Globus pallidus (tissue), 1 donor: ENCODE measurements at places on chromosomes 6 and 20.

DNA sequence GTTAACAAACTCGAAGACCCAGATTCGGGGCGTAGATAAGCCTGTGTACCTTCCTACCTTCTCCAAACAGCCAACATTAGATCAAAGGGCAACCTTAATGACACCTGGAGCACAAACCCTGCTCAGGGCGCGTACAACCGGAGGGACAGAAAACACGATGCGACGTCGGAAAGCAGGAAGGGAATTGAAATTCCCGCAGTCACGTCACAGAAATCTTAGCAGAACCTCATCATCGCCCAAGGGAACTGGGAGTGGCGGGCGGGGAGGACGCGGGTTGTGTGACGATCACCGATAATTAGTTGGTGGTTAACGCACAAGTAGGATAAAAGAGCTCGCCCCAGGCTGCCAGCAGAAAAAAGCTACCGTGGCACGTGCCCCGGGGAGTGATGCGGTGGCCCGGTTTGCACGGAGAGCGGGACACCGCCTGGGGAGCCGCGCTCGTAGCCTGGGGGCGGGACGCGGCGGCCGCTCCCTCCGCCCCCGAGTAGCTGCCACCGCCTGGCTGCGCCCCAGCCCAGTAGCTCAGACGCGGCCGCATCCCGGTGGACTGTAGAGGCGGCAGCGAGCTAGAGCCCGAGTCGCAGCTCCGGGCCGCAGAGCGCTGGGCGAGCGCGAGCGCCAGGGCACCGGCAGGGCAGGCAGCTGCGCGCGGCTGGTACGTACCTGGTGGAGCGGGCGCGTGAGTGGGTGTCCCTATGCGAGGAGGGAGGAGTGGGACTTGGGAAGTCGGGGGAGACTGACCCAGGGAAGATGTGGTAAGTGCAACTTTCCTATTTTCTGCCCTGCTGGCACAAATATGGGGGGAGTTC is at the start of gene PKIB:
Gene PKIB, plus strand, starts transcription at position 525 of the 809 bp plus-strand sequence. CDS start 107,390 bp downstream, outside the sequence.
- DNase-seq, result peak; percentile 64

GRCh38 chr20:33896509-33896908 is 85.4 kb downstream of the CHMP4B start:
- no peak for DNase-seq

GRCh38 chr6:33017694-33018353 is 8.4 kb upstream of the HLA-DOA start:
- DNase-seq, result no peak

- no peak for DNase-seq
Measured at GRCh38 chr20:34876406-34877282, at the start of gene ACSS2. ACSS2 (plus strand) TSS chr20:34876612; CDS start chr20:34876646, 34 bp downstream.

- no peak for DNase-seq
Measured at GRCh38 chr20:20286061-20286460, 81.8 kb upstream of the INSM1 start.

- no peak for DNase-seq
Measured at GRCh38 chr20:23513164-23513563, 22.2 kb downstream of the CST8 start.

GRCh38 chr20:5297280-5298004 is 19.3 kb downstream of the PROKR2 start:
- no peak for DNase-seq

GRCh38 chr20:48682529-48683363 is 145.1 kb downstream of the PREX1 start:
- DNase-seq, result peak; percentile 65

DNA sequence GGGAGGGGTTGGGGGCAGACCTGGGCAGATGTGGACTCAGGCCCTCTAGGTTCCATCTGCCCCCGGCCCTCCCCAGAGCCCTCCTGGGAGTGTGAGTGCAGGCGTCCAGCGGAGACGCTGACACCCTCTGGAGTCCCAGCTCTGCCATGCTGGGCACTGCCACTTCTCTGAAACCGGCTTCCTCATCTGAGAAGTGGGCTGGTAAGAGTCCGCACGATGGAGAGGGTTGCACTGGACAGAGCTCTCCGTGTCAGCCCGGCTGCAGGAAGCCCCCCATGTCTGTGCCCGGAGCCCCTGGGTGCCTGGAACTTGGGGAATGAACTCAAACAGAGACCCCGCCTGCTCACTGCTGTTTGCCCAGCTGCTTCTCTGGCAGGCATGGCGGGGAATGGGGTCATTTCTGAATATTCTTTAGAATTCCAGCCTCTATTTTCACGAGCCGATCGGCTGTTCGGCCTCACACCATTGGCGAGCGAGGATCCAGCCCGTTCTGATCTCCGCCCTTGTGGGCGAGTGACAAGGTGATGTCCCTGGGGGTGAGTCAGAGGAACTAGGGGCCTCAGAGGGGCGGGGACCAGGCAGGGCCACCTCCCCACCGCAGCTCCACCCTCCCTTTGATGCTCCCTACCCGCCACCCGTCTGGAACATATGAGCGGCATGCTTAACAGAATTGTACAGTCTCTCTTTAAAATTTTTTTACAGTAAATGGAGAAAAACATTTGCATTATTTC is 47.8 kb upstream of the GATA5 start:
- DNase-seq, result no peak

- DNase-seq, result no peak
Measured at GRCh38 chr6:136945711-136946121, 23.6 kb downstream of the SLC35D3 start.

GRCh38 chr20:46547995-46548394 is 2.5 kb downstream of the OCSTAMP start:
- DNase-seq, result no peak

DNA sequence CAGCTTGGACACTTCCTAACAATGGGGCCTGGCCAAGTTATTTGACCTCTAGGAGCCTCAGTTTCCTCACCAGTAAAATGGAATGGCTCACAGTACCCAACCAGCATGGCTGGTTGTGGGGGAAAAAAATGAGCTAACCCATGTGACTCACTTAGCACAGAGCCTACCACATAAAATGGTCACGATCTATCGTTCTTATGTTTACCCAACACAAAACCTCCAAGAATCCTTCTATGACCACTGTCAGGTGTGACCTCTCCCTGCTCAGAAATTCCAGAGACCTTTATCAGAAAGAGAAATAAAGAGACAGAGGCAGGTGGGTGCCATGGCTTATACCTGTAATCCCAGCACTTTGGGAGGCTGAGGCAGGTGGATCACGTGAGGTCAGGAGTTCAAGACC is 39.4 kb downstream of the BPIFB1 start:
- no peak for DNase-seq

DNA sequence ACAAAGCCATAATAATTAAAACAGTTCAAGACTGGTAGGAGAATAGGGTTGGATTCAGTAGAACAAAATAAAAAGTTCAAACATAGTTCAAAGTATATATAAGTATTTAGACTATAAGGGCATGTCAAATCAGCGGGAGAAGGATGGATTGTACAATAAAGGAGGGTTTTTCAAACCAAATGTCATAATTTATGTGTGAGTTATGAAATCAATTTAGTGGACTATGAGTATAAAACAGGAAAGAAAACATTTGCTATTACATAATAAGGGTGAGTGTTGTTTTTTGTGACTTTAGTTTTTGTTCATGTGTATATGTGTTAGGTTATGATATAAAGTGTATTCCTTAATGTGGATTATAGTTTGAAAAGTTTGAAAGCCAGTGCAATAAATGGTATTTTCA is 10.6 kb downstream of the ORC3 start:
- DNase-seq, result no peak

- DNase-seq, result no peak
Measured at GRCh38 chr6:89987140-89987539, 92.9 kb downstream of the GJA10 start.

- no peak for DNase-seq
Measured at GRCh38 chr20:2342243-2342642, 38.5 kb upstream of the TGM6 start.

DNA sequence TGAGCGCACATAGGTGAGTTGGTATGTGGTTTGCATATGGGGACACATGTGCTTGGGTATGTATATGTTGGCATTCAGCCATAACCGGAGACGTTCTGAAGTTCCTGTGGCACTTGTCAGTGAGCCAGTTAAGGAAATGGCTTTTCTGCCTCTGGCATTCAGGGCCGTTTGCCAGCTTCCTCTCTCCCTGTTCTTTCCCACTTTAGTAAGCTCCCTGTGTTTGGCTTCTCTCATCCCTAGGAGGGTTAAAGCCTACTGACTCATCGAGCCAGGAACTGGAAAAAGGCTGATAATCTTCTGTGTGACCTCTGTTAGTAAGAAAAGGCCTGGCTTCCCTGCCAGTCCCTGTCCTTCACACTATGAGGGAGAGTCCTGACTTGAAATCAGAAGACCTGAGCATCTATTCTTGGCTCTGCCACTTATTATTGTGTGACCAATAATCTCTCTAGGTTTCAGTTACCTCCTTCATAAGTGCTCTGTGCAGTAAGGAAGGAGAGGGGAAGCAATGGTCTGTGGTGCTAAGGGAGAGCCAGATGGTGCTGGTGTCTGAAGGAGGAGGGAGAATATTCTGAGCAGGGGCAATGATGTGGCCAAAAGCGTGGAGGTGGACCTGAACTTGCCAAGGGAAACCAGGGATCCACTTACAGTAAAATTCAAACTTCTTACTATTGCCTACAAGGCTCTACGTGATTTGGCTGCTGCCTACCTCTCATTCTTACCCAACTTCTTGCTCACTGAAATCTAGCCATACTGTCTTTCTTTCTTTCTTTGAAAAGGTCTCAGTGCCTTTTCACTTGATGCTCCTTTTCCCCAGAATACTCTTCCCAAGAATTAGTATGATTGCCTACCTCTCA is 31.4 kb downstream of the ACSS2 start:
- peak; percentile 11 for DNase-seq

DNA sequence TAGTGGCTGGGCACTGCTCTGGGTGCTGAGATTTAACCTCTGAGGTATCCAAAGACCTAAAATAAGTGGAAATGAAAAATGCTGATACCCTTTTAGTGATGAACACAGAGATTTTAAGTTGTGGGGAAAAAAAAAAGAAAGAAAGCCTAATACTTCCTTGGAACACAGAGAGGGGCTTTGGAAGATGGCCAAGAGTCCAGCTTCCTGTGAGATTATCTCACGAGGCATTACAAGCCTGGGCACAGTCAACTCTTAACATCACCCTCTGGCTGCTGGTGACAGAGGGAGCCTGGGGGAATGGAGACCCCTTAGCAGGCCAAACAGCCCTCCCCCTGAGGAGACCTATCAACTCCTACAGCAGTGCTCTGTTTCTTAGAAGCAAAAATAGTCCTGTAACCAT is 19.7 kb downstream of the BTN2A1 start:
- no peak for DNase-seq

GRCh38 chr6:116108836-116109235 is 8.2 kb downstream of the NT5DC1 start:
- no peak for DNase-seq

GRCh38 chr6:23952245-23952644 is 173.8 kb upstream of the NRSN1 start:
- no peak for DNase-seq

GRCh38 chr6:107972413-107973096 is 14.5 kb upstream of the SEC63 start:
- DNase-seq, result no peak

DNA sequence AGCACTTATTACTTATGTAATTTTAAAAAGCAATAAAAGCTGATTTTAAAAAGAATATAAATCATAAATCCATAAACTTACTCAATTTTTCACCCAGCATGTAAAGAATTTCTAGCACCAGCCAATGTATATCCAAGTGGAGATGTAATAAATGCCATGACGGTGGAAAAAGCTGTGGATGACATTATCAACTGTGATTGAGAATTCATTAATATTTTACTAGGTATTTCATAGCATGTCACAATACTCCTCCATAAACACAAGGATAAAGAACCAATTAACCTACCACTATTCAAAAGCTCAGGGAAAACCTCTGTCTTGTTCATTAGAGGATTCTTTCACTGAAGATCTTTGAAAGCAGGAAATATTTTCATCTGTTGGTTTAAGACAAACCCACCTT is 13.2 kb downstream of the MMS22L start:
- DNase-seq, result no peak

DNA sequence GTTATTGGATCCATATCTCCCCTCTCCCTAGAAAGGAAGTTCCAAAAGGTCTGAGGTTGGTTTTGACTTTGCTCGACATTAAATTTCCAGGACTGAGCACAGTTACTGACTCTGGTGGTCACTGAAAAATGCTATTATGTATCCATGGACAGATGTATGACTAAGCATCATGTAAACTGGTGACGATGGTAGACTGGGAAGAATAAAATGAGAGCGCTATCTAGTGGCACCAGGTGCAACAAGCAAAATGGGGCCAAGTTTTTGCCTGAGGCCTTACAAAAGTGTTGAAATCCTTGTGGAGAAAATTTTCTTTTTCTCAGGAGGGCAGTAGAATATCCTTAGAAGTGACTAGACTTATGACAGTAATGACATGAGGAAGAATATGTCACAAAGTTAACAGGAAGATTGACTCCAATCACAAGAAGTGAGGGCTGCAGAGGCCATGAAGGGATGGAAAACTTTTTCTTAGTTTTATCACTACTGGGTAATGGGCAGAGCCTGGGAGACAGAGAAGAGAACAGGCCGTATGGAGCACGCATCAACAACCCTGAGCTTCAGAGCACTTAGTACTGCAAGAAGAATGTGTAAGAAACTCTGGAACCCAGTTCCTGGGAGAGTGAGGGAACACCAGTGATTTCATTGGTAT is 88.9 kb upstream of the ELOVL5 start:
- peak; percentile 82 for DNase-seq

DNA sequence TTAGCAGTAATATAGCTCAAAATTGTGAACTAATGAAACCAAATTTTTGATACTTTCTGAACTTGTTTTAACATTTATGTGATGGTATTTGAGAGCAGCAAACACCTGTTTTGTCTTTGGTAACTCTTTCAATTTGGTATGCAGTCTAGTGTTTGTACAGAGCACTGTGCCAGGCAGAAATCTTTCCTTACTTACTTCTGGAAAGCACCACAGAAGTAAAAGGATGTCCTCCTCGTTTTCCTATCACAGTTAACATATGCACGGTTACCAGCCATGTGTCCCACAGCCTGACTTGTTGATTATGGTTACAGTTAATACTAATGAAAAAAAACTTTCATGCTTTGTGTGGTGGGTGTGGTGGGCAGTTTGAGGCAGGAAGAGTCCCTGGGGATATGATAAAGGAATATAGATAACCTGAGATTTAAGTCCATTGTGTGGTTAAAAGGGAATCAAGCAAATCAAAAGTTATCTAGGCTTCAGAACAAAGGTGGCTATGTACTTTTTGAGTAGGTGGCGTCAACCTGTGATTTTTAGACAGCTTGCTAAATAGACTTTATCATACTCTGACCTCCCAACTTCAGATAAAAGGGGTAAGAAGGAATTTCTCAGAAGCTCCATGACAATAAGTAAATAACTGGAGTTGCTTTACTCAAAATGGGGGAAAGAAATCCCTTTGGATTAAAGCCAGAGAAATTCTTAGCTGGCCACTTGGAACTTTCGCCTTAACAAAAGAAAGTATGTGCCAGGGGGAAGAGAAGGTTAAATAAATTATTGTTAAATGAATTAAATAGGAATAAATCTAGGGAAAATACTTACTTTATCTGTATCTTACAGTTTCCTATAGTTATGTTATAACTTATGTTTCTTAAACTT is 20.1 kb upstream of the COL10A1 start:
- DNase-seq, result no peak

- DNase-seq, result no peak
Measured at GRCh38 chr20:40773376-40773775, 84.3 kb upstream of the MAFB start.

- DNase-seq, result no peak
Measured at GRCh38 chr20:43658069-43658722, 8.7 kb upstream of the MYBL2 start.

GRCh38 chr6:151475653-151476523 is 17.9 kb upstream of the CCDC170 start:
- peak; percentile 38 for DNase-seq

GRCh38 chr20:1538655-1539054 is 18.9 kb downstream of the SIRPD start:
- no peak for DNase-seq

- no peak for DNase-seq
Measured at GRCh38 chr6:110965629-110966229, 7.2 kb downstream of the GTF3C6 start.

- DNase-seq, result no peak
Measured at GRCh38 chr6:139591075-139591865, 216.8 kb upstream of the CITED2 start.
